ENCODE measurements at places on chromosomes 13 and 19. TPM values are rescaled to one million over a fixed set of nuclear protein-coding genes. Genes with fewer than 3 reads are reported as not detected.

NTF4 gene
- not detected for total RNA-seq

CTXN1 gene
- total RNA-seq = 4.2 TPM

SHC2 gene
- 76.2 TPM for total RNA-seq

OR4F17 gene
- not detected for total RNA-seq

EDNRB gene
- 7.5 TPM for total RNA-seq

ZNF264 gene
- total RNA-seq = 19.2 TPM

NALCN gene
- total RNA-seq = 2.7 TPM

ADPRHL1 gene
- 4.0 TPM for total RNA-seq

DNA sequence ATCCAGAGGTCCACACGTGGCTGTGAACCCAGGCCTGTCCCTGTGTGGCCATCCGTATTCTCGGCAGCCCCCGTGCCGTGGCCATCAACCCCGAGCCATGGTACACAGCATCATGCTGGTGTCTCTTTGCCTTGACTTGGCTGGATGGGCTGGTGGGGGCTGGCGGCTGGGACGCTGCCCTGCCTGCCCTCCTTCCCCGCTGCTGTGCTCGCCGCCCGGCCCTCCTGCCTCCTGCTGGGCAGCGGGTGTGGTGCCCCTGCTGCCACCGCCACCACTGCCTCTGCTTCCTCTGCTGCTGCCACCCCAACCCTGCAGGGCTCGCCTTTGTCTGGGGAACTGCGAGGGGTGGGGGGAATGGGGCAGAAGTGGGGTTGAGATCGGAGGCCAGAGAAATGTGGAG is 19.7 kb upstream of the EHD2 start:
- no peak for DNase-seq

GRCh38 chr13:42363941-42364612 is 92.1 kb downstream of the AKAP11 start:
- no peak for DNase-seq

GRCh38 chr13:87554045-87554444 is 117.1 kb upstream of the SLITRK5 start:
- DNase-seq = no peak

GRCh38 chr19:1880611-1881392 is 4.5 kb downstream of the ABHD17A start:
- DNase-seq = no peak

DNA sequence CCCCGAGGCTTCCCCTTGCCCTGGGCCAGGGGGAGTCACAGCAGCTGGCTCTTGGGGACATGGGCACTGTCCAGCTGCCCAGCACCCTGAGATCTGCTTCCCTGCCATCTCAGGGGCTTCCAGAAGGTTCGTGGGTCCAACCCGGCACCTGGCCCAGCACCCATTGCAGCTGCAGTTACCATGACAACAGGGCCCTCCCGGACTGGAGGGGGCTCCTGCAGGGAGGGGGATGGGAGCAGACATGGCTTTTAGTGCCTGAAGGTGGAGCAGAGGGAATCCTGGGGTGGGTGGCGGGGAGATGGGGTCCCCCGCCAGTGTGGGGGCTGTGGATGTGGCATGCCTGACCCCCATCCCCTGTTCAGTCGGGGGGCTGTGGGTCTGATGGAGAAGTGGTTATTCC is 14.7 kb downstream of the PIN1 start:
- DNase-seq = no peak

DNA sequence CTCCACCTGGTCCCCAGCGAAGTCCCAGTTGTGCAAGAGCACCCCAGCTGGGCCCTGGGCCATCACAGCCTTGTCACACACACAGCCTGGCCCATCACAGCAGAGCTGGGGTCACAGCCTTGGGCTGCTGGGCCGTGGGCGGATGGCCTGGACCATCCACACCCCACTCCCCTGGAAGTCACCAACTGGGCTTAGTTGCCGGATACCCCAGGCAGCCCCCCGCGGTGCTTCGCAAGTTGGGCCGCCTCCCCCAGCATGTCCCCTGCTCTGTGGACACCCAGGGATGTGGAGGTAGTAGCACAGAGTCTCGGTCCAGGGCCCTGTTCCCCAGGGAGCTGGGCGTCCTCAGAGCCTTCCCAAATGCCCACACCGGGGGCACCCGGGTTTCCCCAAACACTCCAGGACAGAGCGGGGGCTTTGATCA is 4.5 kb upstream of the ZNF554 start:
- DNase-seq = no peak

GRCh38 chr13:78364711-78365110 is 238.6 kb downstream of the POU4F1 start:
- no peak for DNase-seq

- no peak for DNase-seq
These were observed 73.4 kb downstream of the SPACA7 start for GRCh38 chr13:112449545-112449930.

- no peak for DNase-seq
These were observed 164.8 kb upstream of the NBEA start for GRCh38 chr13:34777089-34777913.

DNA sequence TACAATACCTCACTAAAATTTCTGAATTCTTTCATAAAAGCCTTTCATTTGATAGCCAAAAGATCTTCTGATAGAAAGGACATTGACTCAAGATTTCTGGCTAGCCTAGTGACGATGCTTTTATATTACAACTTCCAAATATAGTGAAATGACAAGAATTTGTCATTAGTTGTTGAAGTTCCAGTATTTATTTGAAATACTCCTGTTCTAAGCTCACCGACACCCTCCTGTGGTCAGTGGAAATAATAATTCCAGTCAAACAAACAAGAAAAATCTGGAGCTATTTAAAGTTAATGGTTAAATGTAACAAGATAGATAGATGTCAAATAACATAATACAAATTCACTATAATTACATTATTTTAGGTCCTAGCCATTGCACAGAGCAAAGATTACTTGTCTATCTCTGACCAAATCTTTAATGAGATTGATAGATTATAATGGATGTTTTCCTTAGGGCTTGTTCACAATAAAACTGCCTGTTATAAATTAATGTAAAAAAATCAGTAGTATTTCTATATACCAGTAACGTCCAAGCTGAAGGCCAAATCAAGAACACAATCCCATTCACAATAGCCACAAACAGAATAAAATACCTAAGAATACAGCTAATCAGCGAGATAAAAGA is 195.5 kb downstream of the RGCC start:
- no peak for DNase-seq

GRCh38 chr19:57814505-57815246 is at the start of gene ZNF552:
Gene ZNF552 (minus strand): TSS chr19:57814913. CDS start chr19:57814743, 170 bp downstream.
- DNase-seq = peak; percentile 85

GRCh38 chr19:1699998-1700732 is 47.8 kb upstream of the TCF3 start:
- DNase-seq = no peak

- DNase-seq = no peak
These were observed 7.3 kb upstream of the SOX1 start for GRCh38 chr13:112059457-112060281.

DNA sequence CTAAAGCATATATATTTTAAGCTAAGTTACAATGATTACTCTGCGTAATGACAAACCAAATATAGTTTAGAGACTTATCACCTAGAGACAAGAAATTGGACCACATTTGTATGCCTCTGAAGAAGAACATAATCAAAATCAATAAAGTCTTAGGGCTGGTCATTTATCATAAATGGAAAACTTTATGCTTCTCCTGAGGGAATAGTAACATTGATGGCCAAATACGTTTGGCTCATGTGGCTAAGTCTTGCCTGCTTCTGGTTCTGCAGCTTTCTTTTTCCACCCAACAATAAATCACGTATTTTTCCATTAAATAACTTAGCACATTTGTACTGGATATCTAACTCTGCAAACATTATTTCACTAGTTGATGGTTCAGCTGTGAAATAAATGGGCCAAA is 458.4 kb downstream of the SLITRK1 start:
- DNase-seq = no peak

- DNase-seq = no peak
These were observed 96.1 kb upstream of the SPATA13 start for GRCh38 chr13:24064371-24064770.

DNA sequence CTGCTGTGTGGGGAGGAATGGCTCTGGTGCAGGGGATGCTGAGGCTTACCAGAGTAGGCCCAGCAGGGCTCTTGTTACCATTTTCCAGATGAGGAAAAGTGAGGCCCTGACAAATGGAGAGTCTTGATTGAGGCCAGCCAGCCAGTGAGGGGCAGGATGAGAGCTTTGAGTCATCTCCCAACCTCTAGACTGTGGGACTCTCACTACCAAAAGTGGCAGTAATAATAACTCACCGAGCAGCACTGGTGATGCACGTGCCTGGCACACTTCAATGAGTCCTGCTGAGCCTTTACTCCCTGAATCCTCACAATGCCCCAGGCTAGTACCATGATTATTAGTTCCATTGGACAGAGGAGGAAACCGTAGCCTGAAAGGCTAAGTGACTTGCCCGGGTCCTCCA is 7.8 kb downstream of the CIC start:
- DNase-seq = no peak

- DNase-seq = no peak
These were observed 18.6 kb upstream of the CYP2S1 start for GRCh38 chr19:41174297-41174928.

GRCh38 chr19:47022541-47023447 is 3.2 kb downstream of the NPAS1 start:
- DNase-seq = no peak

DNA sequence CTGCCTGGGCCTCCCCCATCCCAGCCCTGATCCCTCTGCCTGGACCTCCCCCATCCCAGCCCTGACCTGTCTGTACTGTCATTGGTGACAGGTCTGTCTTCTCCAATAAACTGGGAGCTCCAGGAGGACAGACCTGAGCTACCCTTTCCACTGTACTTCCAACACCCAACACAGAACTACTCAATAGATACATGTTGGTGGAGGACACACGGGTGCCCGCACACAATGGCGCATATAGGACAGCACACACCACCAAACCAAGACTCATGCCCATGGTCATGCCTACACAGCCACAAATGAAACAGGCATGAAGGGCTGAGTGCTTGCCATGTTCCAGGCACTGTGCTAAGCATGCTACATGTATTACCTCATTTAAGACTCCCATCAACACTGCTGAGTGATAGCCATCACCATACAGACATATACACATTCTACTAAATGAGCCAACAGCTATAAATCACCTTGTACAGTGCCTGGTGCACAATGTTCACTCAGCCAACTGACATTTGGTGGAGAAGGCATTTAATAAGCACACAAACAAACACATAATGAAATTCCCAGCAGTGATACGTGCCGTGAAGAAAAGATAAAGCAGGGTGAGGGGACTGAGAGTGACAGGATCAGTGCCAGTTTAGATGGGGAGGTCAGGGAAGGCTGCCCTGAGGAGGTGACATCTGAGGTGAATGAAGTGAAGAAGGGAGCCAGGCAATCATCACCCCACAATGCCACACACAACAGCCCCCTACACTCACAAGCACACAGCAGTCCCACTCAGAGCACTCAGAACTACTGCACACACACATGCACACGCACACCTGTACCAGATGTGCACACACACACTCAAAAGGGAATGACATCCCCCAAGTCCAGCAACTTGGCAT is 857 bp downstream of the POU2F2 start:
- no peak for DNase-seq

DNA sequence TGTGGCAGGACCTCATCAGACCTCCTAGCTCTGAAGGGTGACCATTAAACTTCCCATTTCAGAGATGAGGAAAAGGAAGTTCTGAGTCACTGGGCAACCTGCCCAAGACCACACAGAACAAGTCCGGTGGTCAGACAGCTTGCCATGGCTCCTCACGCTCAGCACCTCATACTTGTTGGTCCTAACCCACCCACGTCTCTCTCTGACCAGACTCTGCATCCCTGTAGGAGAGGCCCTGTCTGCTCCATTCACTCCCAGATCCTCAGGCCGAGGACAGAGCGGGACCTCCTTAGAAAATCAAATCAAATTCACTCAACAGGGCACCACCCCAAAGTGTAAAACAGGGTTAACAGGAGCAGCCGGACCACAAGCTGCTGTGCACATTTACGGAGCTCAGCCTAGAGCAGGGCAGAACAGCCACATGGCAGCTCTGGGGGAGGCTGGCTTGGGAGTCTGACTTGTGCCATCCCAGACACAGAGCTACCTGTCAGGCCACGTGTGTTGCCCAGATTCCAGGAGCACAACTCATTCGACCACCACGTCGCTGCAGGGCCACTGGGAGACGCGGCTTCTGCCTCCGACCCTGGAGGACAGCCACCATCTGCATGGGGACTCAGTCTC is 1.7 kb downstream of the MIER2 start:
- peak; percentile 58 for DNase-seq

DNA sequence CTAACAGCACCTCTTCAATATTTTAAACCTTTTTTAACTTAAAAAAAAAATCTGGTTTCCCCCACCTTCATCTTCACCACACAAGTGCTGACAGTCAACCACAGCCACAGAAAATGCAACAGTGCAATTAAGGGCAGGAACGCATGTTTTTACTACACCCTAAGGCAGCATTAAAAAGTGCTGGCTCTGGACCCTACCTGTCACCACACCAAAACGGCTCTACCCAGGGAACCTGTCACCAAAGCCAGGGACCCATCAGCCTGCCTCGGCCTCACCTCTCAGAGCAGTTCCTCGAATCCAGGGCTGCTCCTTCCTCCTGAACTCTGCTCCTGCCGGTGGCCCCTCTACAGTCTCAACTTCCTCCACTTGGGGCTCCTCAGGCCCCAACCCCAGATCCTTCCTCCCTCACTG is 22.5 kb upstream of the SLC35E1 start:
- DNase-seq = no peak

GRCh38 chr19:39416152-39417120 is 4.0 kb downstream of the PLEKHG2 start:
- peak; percentile 69 for DNase-seq

DNA sequence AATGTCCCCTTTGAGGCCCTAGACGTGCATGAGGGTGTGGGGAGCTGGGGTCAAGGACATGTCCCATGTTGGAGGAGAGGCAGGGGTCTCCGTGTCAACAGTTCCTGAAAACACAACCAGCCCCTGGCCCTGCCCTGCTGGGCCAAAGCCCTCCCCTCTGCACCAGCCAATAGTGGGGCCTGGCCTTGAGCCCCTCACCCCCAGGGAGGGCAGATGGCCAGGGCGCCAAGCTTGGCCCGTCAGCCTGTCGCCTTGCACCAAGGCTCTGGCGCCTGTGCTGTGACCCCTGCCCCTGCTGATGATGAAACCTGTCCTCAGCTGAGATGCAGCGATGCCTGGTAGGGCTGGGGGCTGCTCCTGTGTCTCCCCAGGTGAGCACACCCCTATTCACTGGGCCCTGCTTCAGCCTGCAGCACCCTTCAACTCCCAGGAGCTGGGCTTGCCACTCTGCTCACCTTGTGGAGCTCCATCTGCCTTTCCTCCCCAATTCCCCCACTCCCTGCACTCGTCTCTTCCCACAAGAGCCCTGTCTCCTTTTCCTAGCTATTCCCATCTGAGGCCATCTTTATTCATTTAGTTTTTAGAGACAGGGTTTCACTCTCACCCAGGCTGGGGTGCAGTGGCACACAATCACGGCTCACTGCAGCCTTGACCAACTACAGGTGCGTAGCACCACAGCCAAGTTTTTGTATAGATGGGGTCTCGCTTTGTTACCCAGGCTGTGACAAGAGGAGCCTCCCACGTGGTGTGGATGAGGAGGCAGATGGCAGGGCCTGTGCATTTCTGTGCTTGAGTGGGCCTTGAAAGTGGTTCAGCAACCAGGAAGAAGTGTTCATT is 2.1 kb upstream of the HAMP start:
- peak; percentile 33 for DNase-seq

GRCh38 chr13:102369302-102369701 is 32.5 kb downstream of the FGF14 start:
- DNase-seq = no peak

Data from pancreas (tissue), 10 donors.